Kidney glomerular epithelial cell (primary cell): ENCODE measurements at places on chromosomes 7 and 10.

DNA sequence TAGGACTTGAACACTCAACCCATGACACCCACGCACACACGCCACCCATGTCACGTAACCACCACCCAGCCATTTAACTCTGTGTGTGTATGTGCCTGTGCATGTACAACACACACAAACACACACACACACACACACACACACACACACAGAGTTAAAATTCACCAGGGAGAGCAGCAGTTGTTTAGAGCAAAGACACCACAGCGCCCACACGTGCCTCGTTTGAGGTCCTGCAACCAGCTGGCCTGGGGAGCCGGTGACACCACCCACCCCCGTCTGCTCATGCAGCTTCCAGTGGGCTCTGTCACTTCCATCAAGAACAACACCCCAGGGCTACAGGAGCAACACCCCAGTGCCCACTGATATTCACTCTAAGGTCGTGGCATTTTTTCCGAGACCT is 97.4 kb downstream of the ELFN1 start:
- no peak for DNase-seq

DNA sequence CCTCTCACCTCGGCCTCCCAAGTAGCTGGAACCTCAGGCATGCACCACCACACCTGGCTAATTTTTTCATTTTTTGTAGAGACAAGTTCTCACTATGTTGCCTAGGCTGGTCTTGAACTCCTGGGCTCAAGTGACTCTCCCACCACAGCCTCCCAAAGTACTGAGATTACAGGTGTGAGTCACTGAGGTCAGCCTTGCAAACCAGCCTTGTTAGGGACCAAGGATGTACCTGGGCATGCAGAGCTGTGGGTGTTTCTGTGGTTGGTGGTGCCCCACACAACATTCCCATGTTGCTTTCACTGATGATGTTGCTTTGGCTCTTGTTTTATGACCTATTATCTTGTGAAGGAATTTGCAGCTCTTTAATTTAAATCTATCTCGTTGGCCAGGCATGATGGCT is 54.8 kb downstream of the OTUD1 start:
- no peak for DNase-seq

DNA sequence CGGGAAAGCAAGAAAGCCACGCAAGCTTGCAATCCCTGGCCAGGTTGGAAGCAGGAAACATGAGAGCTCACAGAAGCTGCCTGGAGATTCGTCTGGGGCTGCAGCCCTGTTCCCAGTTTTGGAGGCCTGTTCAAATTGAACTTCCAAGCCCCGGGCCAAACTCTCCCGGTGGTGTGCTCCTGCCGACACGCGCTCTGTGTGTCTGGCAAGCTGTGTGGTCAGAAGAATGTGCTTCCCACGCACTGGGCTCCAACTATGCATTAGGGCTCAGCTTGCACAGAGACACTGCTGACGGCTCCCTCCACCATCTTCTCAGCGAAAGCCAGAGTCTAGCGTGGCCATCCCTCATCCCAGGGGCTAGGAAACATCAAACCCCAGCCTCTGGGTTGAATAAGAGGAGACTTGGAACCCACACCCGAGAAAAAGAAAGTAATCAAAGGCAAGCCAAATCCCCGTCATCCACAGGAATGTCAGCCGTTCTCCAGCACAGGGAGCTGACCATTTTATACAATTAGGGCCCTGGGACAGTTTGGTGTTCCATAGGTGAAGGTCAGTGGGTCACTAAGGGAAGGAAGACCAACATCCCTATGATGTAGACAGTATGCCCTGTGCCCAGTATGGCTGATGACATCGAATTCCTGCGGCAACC is 107.2 kb downstream of the FGFR2 start:
- no peak for DNase-seq

GRCh38 chr7:6227294-6227846 is 45.1 kb downstream of the CYTH3 start:
- no peak for DNase-seq

GRCh38 chr10:116450861-116451260 is 23.2 kb downstream of the PNLIPRP3 start:
- DNase-seq = no peak

- no peak for DNase-seq
Measured at GRCh38 chr7:158348446-158348845, 239.2 kb downstream of the PTPRN2 start.

DNA sequence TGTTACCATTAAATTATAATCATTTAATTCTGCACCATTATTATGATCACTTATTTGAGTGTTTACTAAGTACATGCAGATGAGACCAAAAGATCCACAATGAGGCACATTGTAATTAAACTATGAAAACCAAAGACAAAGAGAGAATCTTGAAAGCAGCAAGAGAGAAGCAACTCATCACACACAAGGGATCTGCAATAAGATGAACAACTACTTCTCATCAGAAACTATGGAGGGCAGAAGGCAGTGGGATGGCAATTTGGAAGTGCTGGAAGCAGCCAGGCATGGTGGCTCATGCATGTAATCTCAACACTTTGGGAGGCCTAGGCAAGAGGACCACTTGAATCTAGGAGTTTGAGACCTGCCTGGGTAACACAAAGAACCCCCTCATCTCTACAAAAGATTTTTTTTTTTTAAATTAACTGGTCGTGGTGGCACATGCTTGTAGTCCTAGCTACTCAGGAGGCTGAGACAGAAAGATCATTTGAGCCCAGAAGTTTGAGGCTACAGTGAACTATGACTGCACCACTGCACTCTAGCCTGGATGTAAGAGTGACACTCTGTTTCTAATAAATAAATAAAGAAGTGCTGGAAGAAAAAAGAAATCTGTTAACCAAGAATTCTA is 47.7 kb downstream of the CDK6 start:
- no peak for DNase-seq

DNA sequence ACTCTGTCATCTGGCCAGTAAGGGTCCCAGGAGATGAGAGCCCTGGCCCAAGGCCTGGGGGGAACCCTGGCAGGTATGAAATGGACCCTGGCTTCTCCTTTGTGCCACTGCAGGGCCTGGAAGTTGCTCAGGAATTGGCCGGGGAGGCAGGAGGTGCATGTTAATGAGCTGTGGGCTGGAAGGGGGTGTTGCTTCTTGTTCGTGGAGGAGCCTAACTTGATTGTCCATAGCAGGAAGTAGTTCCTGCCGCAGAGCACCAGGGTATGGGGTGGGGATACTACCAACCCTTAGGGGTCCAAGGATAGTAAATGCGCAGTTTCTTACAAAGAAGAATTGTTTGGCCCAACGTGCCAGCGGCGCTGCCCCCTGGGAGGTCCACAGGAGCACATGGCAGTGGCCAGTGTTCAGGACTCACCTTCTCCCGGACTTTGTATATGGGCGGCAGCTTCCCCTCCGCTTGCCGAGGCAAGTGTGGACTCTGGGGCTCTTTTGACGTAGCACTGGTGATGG is 21.5 kb downstream of the TEX36 start:
- no peak for DNase-seq
